ENCODE measurements at places on chromosomes 2 and 18.

- H3K4me3 ChIP-seq, result no peak overlapping the region
- H3K36me3 ChIP-seq, result no peaks in the 10 kb centered on the region
- DNase-seq, result no peak
- no peak overlapping the region for H3K27ac ChIP-seq
Observed at GRCh38 chr18:60563082-60563481, 190.5 kb upstream of the MC4R start.

DNA sequence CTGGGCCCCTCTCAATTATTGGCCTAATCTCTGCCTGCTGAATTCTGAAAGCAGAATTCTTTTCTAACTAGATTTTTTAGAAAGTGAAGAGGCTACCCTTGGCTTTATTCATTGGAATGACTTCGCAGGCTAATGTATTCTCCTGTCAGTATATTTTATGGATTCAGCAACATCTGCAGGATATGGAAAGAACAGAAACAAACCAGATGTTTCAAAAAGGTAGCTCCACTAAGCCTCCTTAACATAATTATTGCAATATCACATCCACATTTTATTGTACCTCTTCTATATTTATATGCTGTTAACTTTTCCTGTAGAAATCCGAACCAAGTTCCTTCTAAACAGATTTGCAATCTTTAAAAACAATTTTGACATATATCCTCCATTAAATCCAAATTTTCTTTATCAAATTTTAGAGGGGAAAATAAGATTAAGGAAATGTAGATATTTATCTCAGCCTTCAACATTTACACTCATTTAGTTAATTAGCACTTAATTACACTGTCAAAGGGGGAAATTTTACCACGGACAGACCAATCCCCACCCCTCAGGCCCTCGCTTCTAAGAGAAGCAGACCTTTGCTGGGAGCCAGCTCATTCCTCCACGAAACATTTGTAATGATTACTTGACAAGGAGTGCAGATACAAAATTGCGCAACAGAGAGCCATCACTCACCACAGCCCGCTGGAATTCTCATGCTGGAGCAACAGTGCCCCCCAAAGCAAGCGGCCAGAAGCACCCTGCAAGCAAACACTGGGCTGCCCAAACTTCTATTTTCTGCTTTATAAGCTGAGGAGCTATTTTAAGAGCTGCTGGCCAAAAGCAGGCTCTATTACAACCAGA, 253.4 kb downstream of the ETAA1 start:
- H3K4me1 ChIP-seq, result peaks cover 2% of the 10 kb centered on the region
- H3K36me3 ChIP-seq, result no peaks in the 10 kb centered on the region
- no peak overlapping the region for H3K4me3 ChIP-seq
- H3K27me3 ChIP-seq, result peaks cover 6% of the 10 kb centered on the region

- H3K27ac ChIP-seq, result no peak overlapping the region
- H3K4me1 ChIP-seq, result peaks cover 8% of the 10 kb centered on the region
- no peaks in the 10 kb centered on the region for H3K27me3 ChIP-seq
- no peak overlapping the region for H3K4me3 ChIP-seq
- DNase-seq, result no peak
Observed at GRCh38 chr18:25056429-25056828, 295.5 kb downstream of the ZNF521 start.

- H3K27me3 ChIP-seq, result peaks cover 8% of the 10 kb centered on the region
- H3K4me3 ChIP-seq, result peak overlapping the region; percentile 90
- H3K36me3 ChIP-seq, result no peaks in the 10 kb centered on the region
Observed at GRCh38 chr2:234496055-234496834, 636 bp downstream of the ARL4C start.

DNA sequence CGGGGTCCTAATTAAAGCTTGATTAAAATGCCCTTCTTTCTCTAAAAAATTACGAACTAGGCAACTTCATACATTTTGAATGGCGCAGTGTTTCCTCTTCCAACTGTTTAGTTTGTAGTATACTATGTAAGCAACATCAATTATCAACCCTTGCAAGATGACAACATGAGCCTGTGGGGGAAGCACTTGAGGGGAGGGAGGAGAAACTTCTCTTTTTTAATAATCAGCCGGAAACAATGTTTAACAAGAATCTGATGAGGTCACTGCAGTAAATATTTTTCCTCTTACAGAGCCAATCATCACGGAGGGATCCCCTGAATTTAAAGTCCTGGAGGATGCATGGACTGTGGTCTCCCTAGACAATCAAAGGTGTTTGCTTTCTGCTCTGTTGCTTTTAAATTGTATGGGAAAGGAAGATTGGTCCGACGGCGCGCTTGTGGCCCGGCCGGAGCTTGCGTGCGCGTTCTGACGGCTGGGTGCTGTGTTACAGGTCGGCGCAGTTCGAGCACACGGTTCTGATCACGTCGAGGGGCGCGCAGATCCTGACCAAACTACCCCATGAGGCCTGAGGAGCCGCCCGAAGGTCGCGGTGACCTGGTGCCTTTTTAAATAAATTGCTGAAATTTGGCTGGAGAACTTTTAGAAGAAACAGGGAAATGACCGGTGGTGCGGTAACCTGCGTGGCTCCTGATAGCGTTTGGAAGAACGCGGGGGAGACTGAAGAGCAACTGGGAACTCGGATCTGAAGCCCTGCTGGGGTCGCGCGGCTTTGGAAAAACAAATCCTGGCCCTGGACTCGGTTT, 5.3 kb upstream of the DLX1 start:
- H3K4me3 ChIP-seq, result no peak overlapping the region
- no peak for DNase-seq
- peaks cover 8% of the 10 kb centered on the region for H3K4me1 ChIP-seq
- H3K27me3 ChIP-seq, result peaks cover 98% of the 10 kb centered on the region

GRCh38 chr2:15577071-15577735, 14.5 kb upstream of the DDX1 start:
- no peaks in the 10 kb centered on the region for H3K27me3 ChIP-seq
- peaks cover 6% of the 10 kb centered on the region for H3K4me1 ChIP-seq
- peak; percentile 98 for DNase-seq
- H3K27ac ChIP-seq, result no peak overlapping the region
- no peaks in the 10 kb centered on the region for H3K36me3 ChIP-seq

GRCh38 chr2:167013227-167013626, 124.9 kb downstream of the XIRP2 start:
- H3K4me3 ChIP-seq, result no peak overlapping the region
- no peaks in the 10 kb centered on the region for H3K27me3 ChIP-seq
- no peaks in the 10 kb centered on the region for H3K4me1 ChIP-seq
- DNase-seq, result no peak
- no peak overlapping the region for H3K27ac ChIP-seq

GRCh38 chr2:134482766-134483340, 229.0 kb downstream of the MGAT5 start:
- no peak overlapping the region for H3K4me3 ChIP-seq
- no peaks in the 10 kb centered on the region for H3K36me3 ChIP-seq
- no peaks in the 10 kb centered on the region for H3K4me1 ChIP-seq
- no peak for DNase-seq
- H3K27me3 ChIP-seq, result no peaks in the 10 kb centered on the region

DNA sequence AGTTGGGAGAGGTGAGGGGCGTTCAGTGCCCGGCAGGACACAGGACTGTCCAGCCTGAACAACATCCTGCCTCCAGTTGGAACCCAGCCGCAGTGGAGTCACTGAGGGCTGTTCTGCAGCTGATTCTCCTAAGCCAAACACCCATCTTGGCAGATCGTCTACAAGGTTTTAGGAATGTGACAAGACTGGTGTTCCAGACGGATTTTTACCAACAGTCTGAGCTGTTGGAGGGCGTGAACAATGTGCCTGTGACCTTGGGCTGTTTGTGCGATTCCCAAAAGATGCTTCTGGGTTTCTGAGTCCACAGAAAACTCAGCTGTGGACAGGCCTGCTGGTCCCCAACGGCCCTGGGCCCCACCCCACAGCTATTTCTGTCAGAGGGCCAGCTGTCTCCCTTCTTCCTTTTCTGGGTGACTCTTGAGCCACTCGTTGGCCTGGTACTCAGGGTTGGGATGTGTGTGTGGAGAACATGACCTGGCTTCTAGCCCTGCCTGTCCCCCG, 5.7 kb downstream of the LRRFIP1 start:
- DNase-seq, result no peak
- peaks cover 93% of the 10 kb centered on the region for H3K36me3 ChIP-seq
- peaks cover 6% of the 10 kb centered on the region for H3K4me1 ChIP-seq
- H3K27ac ChIP-seq, result no peak overlapping the region
- H3K27me3 ChIP-seq, result no peaks in the 10 kb centered on the region

DNA sequence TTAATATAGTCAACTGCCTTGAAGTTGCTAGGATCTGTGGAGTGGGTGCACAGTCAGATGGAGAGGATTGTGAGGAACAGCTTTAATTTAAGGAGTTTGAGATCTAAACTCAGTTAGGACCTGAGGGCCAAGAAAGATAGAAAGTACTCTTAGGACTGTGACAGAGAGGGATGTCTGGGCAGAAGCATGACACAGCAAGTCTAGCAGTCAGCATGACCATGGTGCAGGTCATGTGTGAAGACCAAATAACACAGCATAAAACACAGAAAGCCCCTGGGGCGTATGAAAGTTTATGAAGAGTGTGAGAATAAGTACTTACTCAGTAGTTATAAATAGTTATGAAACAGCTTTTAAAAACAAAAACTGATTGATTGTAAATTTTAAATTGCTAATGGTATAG, 107.2 kb downstream of the GALNT1 start:
- no peak overlapping the region for H3K27ac ChIP-seq
- DNase-seq, result no peak
- H3K4me1 ChIP-seq, result no peaks in the 10 kb centered on the region
- no peak overlapping the region for H3K4me3 ChIP-seq

Data from endodermal cell (in vitro differentiated cells).